ENCODE measurements at places on chromosomes 3 and 15.
A peak's percentile ranks its signal among the peaks of the same experiment; 100 is the strongest.

- H3K27me3 ChIP-seq = no peaks in the 10 kb centered on the region
- H3K27ac ChIP-seq = no peak overlapping the region
- H3K4me1 ChIP-seq = no peaks in the 10 kb centered on the region
These were observed 415.7 kb upstream of the ROBO2 start for GRCh38 chr3:76624164-76624563.

DNA sequence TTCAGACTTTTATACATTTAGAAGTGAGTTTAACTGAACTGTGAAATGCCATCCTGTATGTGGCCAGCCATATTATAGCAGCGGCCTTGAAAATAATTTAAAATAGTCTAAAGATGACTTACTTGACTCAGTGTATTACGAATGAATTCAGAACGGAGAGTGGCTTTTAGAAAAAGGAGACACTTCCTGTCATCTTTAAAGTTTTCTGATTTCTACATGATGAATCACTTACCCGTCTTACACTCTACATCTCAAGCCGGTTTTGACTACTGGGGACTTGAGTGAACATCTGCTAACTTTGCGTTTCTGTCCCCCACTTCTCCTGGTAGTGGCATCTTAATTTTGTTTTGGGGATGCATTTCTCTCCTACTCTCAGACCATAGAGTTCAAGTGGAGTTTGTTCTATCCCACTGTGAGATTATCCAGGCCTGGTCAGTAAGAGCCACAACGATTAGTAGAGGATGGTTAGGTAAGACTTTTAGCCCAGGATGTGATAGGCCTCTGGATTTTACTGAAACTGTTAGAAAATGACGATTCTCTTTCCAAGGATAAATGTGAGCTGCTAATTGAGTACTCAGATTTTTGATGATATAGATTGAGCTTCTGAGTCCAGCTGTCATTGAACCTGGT is 175.4 kb upstream of the CADPS start:
- H3K27me3 ChIP-seq = no peaks in the 10 kb centered on the region
- H3K4me1 ChIP-seq = no peaks in the 10 kb centered on the region
- no peak for DNase-seq
- no peaks in the 10 kb centered on the region for H3K36me3 ChIP-seq
- H3K27ac ChIP-seq = no peak overlapping the region

- H3K36me3 ChIP-seq = no peaks in the 10 kb centered on the region
- no peaks in the 10 kb centered on the region for H3K27me3 ChIP-seq
- peaks cover 4% of the 10 kb centered on the region for H3K4me1 ChIP-seq
- DNase-seq = peak; percentile 66
- no peak overlapping the region for H3K4me3 ChIP-seq
These were observed 6.8 kb upstream of the ANKRD28 start for GRCh38 chr3:15804553-15805095.

- no peaks in the 10 kb centered on the region for H3K4me1 ChIP-seq
- H3K27me3 ChIP-seq = peaks cover 39% of the 10 kb centered on the region
- no peak overlapping the region for H3K27ac ChIP-seq
- DNase-seq = no peak
- no peak overlapping the region for H3K4me3 ChIP-seq
These were observed 12.1 kb downstream of the CORO2B start for GRCh38 chr15:68590721-68591389.

DNA sequence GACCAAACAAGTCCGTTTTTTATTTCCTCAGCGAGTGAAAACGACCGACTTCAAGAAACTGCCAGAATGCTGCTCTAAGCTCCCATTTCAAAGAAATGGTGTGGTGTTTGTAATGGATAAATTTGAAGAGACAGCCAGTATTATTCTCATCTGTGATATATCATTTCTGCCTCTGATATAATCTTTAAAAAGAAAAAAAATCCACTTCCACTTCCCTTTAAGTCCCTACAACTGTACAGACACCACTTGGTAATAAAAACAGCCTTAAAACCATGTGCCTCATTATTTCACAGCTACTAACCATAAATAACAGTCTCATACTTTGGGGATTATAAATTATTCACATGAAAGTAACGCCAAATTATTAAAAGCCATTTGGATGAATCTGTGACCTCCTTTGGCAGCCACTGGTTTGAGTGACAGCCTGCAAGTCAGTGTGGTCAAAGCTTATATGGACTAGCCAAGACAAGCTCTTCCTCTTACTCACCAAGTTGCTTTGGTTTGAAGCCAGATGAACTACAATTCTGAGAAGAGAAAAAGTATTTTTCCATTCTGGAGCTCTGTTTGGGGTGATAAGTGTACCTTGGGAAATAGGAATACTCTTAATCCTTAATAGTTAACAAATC is 168.0 kb downstream of the SHOX2 start:
- H3K27ac ChIP-seq = no peak overlapping the region
- no peak for DNase-seq
- H3K36me3 ChIP-seq = no peaks in the 10 kb centered on the region
- H3K4me3 ChIP-seq = no peak overlapping the region
- no peaks in the 10 kb centered on the region for H3K4me1 ChIP-seq

DNA sequence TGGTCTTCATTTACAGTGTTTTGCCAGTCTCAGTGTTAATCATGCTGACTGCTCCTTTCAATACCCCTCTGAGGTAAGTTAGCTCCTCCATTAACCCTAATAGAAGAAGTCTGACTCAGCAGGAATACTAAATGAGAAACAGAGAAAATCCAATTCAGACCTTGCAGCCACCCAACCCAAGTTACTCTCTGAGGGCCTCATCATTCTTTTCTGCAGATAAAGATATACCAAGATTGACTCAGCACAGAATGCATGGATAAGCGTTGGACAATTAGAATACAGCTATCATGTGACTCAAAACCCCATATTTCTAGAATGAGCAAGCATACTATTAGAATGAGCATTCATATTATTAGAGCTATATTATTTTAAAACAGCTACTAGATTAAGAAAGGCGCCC is 389.1 kb upstream of the SGO1 start:
- no peaks in the 10 kb centered on the region for H3K27me3 ChIP-seq
- no peak for DNase-seq
- no peak overlapping the region for H3K4me3 ChIP-seq
- H3K36me3 ChIP-seq = no peaks in the 10 kb centered on the region

GRCh38 chr3:99808163-99808794 is 9.4 kb upstream of the CMSS1 start:
- no peak overlapping the region for H3K27ac ChIP-seq
- no peak overlapping the region for H3K4me3 ChIP-seq
- no peaks in the 10 kb centered on the region for H3K4me1 ChIP-seq
- peak; percentile 50 for DNase-seq
- H3K36me3 ChIP-seq = no peaks in the 10 kb centered on the region

GRCh38 chr3:47113669-47114365 is 50.1 kb downstream of the SETD2 start:
- H3K36me3 ChIP-seq = peaks cover 83% of the 10 kb centered on the region
- no peak overlapping the region for H3K27ac ChIP-seq
- peaks cover 7% of the 10 kb centered on the region for H3K4me1 ChIP-seq
- no peaks in the 10 kb centered on the region for H3K27me3 ChIP-seq

DNA sequence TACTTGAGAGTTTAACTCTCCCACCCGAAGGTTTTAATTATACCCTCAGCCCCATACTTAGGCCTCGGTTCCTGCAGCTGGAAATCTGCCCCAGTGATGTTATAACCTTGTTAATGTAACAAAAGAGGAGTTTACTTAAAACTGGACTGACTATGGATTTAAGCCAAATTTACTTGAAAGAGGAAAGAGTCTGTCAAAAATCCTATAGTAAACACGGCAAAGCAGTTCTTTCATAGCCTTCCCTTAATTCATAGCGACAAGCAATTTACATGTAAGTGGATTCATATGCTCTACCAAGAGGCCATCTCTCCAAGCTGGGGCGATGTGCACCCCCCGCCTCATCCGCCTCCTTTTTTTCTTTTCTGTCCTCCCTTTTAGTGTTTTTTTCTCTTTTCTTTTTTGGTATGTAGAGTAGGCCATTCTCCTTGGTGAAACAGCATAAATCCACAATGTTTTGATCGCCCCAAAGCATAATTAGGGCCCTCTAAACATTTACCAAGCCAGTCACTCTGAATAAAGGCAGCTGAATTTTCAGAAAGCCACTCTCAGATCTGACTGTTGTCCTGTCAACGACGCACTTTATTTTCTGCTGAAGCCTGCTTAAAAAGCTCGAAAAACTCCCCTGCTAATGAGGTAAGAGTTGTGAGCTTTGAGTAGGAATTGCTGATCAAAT is 373.1 kb upstream of the WNT5A start:
- no peaks in the 10 kb centered on the region for H3K4me1 ChIP-seq
- H3K27me3 ChIP-seq = no peaks in the 10 kb centered on the region
- no peak for DNase-seq
- no peak overlapping the region for H3K4me3 ChIP-seq
- no peaks in the 10 kb centered on the region for H3K36me3 ChIP-seq

DNA sequence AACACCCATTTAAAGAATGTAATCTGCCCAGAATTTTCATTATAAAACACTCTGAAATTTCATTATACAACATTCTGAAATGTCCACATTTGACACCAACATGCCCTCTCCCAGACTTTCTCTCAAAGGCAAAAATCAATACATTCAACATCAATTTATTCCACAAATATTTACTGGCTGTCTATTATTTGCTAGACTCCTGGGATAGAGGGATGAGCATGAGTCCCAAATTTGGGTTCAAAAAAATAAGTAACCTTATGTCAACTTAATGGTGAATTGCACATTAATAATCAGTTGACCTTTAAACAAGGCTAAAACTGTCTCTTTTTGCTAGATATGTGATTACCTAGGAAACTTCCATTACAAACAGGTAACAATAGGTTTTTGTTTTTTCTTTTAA is 109.0 kb downstream of the SERPINI1 start:
- no peaks in the 10 kb centered on the region for H3K4me1 ChIP-seq
- H3K27ac ChIP-seq = no peak overlapping the region
- no peaks in the 10 kb centered on the region for H3K36me3 ChIP-seq

DNA sequence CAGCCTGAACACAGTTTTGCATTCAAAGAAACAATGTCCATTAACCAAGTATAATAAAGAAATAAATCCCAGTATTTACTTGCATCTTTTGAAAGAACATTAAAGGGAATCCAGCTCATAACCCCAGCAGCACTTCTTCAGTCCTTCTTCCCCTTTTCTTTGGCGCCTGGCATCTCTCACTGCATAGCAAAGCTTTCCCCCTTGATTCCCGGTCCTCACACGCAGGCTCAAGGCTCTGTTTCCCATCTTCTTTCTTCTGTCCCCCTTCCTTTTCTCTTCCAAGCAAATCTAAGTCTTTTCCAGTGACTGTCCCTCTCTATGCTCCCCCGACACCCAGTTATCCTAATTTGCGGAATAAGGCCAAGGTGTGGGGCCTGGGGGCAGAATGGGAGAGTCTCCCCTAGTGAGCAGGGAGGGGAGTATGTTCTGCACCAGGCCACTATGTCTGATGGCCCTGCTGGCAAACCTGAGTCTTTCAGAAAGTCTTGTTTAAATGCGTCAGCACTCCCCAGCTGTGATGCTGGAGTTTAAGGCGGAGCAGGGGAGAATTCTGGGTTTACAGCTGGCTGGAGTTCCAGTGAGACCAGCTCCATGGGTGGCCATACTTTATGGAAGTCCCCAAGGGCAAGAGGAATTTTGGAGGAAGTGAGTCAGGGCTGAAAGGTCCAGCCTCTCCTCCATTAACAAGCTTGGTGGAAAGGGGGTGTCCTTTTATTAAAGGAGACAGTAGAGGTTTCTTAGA is 42.1 kb downstream of the GOLGA6A start:
- DNase-seq = peak; percentile 5
- H3K36me3 ChIP-seq = peaks cover 18% of the 10 kb centered on the region
- H3K27me3 ChIP-seq = peaks cover 29% of the 10 kb centered on the region
- H3K27ac ChIP-seq = no peak overlapping the region
- H3K4me3 ChIP-seq = no peak overlapping the region

DNA sequence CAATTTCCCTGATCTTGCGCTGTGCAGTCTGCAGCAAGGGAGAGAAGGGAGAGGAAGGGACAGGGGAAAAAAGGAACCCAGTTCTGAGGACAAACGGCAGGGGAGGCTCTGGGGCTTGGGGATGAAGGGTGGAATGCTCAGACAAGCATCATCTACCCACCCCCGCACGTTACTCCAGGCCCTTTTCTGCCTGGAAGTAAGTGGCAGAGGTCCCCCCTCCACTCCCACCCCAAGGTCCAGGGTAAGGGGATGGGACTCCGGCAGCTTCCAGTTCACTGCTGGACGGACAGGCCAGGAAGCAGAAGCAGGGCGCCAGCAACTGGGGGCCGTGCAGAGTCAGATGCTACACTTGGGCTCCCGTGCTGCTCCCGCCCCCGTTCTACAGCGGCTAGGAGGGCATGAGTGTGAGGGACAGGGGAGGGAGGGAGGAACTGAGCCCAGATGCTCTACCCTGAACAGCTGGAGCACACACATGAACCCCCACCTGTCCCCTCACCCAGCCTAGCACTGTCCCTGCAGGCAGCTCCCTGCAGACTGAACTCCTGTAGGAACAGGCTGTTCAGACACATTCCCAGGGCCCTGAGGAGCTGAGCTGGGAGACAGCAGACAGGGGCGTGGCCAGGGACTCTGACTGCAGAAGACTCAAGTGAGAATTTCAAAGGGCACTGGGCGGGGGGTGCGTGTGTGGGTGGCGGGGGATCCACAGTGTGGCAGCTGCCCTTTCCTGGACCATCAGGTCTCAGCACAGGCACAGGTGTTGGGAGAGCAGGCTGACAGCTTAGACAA is 59.7 kb downstream of the SENP2 start:
- H3K4me1 ChIP-seq = peaks cover 9% of the 10 kb centered on the region
- no peak overlapping the region for H3K27ac ChIP-seq
- H3K4me3 ChIP-seq = no peak overlapping the region
- no peak for DNase-seq
- peaks cover 53% of the 10 kb centered on the region for H3K36me3 ChIP-seq

DNA sequence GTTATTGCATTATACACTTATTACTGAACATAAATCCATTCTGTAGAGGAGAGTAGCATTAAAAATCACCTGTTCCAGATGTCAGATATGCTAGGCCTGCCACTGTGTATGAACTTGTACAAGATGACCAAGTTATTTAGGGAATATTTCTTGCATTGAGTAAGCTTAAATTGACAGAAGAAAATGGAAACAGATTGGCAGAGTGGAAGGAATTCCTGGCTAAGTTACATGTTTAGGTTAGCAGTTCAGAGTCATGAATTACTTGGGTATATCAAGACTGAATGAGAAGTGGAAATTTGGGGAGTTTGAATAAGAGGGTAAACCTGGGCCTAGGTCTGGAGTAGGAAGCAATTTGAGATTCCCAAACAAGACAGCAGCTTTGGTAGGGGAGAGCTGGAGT is 44.6 kb downstream of the ARHGAP31 start:
- H3K4me3 ChIP-seq = no peak overlapping the region
- no peaks in the 10 kb centered on the region for H3K27me3 ChIP-seq
- no peak for DNase-seq
- H3K27ac ChIP-seq = no peak overlapping the region
- H3K36me3 ChIP-seq = no peaks in the 10 kb centered on the region
- H3K4me1 ChIP-seq = no peaks in the 10 kb centered on the region

Data from K562 (cell line).